ENCODE measurements at places on chromosomes 12 and 14. TPM values are rescaled to one million over a fixed set of nuclear protein-coding genes. Genes with fewer than 3 reads are reported as not detected.

- no peak for DNase-seq
- H3K36me3 ChIP-seq = no peaks in the 10 kb centered on the region
- H3K4me1 ChIP-seq = no peaks in the 10 kb centered on the region
- H3K27ac ChIP-seq = no peak overlapping the region
These were observed 96.9 kb upstream of the FGD4 start for GRCh38 chr12:32302218-32303173.

The KRT71 gene
- total RNA-seq = not detected

- no peak overlapping the region for H3K4me3 ChIP-seq
- peaks cover 2% of the 10 kb centered on the region for H3K4me1 ChIP-seq
- peak; percentile 25 for DNase-seq
- no peak overlapping the region for H3K27ac ChIP-seq
These were observed 15.6 kb downstream of the OTX2 start for GRCh38 chr14:56794557-56795283.

DNA sequence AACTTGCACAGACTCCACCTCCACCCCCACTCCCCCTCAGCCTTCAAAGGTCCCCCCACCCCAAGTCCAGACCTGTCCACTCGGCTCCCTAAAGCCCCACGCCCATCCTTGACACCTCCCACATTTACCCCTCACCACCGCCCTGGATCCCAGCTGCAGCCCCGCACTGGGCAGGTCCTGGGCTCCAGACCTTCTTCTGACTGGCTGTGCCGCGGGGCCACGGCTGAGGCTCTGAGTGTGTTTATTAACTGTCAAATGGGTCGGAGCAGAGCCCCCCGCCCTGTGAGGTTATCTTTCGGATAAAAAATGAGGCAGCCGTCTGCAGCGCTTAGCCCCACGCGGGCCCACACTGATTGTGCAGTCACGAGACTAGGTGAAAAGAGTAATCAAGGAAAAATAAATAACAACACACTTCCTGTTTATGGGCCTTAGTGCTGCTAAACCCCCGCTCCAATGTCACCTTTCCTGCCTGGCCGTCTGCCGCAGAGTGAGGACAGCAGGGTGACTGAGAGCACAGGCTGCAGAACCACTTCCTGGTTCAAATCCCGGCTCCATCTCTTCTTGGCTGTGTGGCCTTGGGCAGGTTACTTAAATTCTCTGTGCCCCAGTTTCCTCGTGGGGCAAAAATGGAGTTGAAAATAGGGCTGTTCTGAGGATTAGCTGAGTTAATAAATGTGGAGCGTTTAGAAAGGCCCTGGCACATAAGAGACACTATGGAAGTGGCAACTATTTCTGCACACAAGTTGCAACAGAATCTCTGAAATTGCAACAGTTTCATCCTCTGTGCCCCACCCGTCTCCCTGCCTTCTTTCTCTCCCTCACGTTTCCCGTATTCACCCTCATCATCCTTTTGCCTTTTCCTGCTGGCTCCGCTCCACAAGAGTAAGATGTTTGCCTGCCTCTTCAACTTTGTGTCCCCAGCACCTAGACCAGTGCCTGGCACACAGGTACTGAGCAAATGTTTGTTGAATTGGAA, 9.4 kb downstream of the SETD1B start:
- H3K4me3 ChIP-seq = peak overlapping the region; percentile 82
- H3K36me3 ChIP-seq = peaks cover 32% of the 10 kb centered on the region
- H3K4me1 ChIP-seq = peaks cover 26% of the 10 kb centered on the region
- no peaks in the 10 kb centered on the region for H3K27me3 ChIP-seq

- no peaks in the 10 kb centered on the region for H3K27me3 ChIP-seq
- DNase-seq = no peak
- H3K4me3 ChIP-seq = no peak overlapping the region
- no peak overlapping the region for H3K27ac ChIP-seq
These were observed 26.9 kb downstream of the WDR89 start for GRCh38 chr14:63614679-63615363.

DNA sequence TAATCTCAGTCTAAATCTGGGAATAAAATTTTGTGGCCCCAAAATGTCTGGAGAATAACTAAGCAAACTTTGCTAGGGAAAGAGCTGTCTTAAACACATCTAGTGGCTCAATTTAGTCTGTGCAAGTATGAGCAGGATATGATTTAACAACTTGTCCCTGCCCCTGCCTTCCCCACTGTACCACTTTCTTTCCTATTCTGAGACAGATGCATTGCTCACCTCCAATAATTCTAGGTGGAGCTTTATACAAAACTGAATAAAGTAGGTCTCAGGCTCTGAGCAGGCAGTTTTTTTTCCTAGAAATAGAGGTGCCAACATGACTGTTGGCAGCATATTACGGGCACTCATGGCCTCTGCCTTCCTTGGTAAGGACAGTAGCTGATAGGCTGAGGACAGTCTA, 412.1 kb downstream of the DAD1 start:
- no peaks in the 10 kb centered on the region for H3K36me3 ChIP-seq
- no peaks in the 10 kb centered on the region for H3K27me3 ChIP-seq
- H3K27ac ChIP-seq = no peak overlapping the region
- no peak for DNase-seq

DNA sequence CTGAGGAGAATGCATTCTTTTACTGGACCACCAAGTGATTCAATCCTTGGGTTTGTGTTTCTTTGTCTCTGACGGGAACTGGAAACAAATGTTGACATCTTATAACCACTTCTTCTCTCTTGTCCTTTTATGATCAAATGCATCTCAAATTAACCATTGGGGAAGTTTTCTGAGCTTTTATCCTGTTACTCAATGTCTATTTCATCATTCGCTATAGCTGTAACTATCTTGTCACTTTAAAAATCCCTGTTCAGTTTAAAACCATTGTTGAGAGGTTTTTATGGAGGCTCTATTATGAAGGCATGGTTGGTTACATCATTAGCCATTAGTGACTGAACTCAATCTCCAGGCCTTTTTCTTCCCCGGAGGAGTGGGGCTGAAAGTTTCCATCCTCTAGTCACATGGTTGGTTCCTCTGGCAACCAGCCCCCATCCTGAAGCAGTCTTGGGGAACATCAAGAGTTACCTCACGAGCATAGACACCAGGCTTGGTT, 2.7 kb upstream of the CLEC6A start:
- no peak overlapping the region for H3K27ac ChIP-seq
- peaks cover 1% of the 10 kb centered on the region for H3K4me1 ChIP-seq
- no peak overlapping the region for H3K4me3 ChIP-seq
- H3K27me3 ChIP-seq = peaks cover 38% of the 10 kb centered on the region
- H3K36me3 ChIP-seq = no peaks in the 10 kb centered on the region
- DNase-seq = no peak

DNA sequence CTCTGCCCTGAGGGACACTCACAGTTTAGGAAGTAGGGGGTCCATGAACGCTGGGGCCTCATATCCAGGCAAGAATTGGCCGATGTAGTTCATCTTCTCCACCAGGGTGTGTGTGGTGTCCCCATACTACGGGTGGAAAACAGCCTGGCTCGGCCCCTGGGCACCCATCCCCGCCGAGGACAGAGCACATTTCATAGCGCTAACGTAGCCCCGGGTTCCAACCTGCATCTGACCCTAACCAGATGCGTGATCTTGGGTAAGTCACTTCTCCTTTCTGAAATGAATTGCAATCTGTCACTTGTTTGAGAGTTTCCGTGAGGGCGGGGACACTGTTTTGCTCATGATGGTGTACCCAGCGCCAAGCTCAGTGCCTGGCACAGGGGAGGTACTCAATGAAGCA, 9.0 kb downstream of the HPD start:
- no peaks in the 10 kb centered on the region for H3K27me3 ChIP-seq
- H3K36me3 ChIP-seq = no peaks in the 10 kb centered on the region
- H3K4me3 ChIP-seq = no peak overlapping the region
- no peak for DNase-seq
- H3K27ac ChIP-seq = no peak overlapping the region
- H3K4me1 ChIP-seq = peaks cover 1% of the 10 kb centered on the region

GRCh38 chr14:49420201-49420600, 166.0 kb downstream of the RPS29 start:
- no peak overlapping the region for H3K4me3 ChIP-seq
- no peaks in the 10 kb centered on the region for H3K36me3 ChIP-seq
- peaks cover 15% of the 10 kb centered on the region for H3K27me3 ChIP-seq
- no peak overlapping the region for H3K27ac ChIP-seq
- no peak for DNase-seq

DNA sequence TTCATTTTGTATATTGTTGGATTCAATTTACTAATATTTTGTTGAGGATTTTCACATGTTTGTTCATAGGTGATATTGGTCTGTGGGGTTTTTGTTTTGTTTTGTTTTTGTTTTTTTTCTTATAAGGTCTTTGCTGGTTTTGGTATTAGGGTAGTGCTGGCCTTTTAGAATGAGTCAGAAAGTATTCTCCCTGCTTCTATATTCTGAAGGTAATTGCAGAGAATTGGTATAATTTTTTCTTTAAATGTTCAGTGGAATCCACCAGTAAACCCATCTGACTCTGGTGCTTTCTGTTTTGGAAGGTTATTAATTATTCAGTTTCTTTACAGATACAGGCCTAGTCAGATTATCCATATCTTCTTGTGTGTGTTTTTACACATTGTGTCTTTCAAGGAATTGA, 8.9 kb downstream of the TOGARAM1 start:
- no peaks in the 10 kb centered on the region for H3K27me3 ChIP-seq
- no peak overlapping the region for H3K4me3 ChIP-seq
- H3K36me3 ChIP-seq = peaks cover 64% of the 10 kb centered on the region
- no peak for DNase-seq
- peaks cover 35% of the 10 kb centered on the region for H3K4me1 ChIP-seq
- no peak overlapping the region for H3K27ac ChIP-seq

- H3K4me3 ChIP-seq = no peak overlapping the region
- no peaks in the 10 kb centered on the region for H3K27me3 ChIP-seq
- H3K4me1 ChIP-seq = no peaks in the 10 kb centered on the region
These were observed 132.2 kb downstream of the ANO4 start for GRCh38 chr12:100926669-100927248.

The DAAM1 gene
- total RNA-seq = 24.9 TPM

The BEGAIN gene
- 2.3 TPM for total RNA-seq

DNA sequence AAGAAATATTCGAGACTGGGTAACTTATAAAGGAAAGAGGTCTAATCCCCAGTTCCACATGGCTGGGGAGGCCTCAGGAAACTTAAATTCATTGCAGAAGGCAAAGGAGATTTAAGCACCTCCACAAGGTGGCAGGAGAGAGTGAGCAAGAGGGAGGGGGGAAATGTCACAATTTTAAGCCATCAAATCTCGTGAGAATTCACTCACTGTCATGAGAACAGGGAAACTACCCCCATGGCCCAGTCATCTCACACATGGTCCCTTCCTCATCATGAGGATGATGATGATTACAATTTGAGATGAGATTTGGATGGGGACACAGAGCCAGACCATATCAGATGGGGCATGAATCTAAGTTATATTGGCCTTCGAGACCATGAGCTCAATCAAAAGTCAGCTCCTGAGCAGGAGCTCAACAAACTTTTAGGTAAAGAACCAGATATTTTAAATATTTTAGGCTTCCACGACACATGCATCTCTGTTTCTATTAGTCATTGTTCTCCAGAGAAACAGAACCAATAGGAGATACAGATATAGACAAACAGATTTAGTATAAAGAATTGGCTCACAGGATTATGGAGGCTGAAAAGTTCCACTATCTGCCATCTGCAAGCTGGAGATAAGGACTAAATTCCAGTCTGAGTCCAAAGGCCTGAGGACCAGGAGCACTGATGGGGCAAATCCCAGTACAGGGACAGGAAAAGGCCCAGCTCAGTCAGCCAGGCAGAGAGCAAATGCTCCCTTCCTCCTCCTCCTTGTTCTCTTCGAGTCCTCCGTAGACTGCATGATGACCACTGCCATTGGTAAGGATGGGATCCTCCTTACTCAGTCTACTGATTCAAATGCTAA, 24.9 kb downstream of the DGLUCY start:
- no peak for DNase-seq
- peak overlapping the region; percentile 35 for H3K27ac ChIP-seq
- peaks cover 40% of the 10 kb centered on the region for H3K36me3 ChIP-seq
- no peak overlapping the region for H3K4me3 ChIP-seq

DNA sequence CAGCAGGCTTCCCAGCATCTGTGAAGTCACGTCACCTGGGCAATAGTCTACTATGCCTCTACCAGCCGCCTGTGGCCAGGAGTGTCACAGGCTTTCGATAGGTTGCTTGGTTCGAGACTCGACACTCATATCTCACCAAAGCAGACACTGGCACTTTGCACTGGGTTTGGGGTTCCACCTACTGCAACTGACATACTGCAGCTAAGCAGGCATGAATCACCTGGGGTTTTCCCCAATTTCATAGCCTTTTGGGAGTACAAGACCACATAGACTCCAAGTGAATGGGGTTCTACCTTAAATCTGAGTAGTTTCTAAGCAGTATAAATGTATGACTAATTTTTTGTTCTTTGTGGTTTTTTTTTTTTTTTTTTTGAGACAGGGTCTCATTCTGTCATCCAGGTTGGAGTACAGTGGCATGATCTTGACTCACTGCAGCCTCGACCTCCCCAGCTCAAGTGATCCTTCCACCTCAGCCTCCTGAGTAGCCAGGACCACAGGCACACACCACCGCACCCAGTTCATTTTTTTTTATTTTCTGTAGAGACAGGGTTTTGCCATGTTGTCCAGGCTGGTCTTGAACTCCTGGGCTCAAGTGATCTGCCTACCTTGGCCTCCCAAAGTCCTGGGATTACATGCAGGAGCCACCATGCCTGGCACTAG, 32.1 kb downstream of the DMAC2L start:
- no peak overlapping the region for H3K4me3 ChIP-seq
- H3K36me3 ChIP-seq = peaks cover 13% of the 10 kb centered on the region
- H3K27ac ChIP-seq = no peak overlapping the region
- no peak for DNase-seq

The RNASE11 gene
- total RNA-seq = not detected

DNA sequence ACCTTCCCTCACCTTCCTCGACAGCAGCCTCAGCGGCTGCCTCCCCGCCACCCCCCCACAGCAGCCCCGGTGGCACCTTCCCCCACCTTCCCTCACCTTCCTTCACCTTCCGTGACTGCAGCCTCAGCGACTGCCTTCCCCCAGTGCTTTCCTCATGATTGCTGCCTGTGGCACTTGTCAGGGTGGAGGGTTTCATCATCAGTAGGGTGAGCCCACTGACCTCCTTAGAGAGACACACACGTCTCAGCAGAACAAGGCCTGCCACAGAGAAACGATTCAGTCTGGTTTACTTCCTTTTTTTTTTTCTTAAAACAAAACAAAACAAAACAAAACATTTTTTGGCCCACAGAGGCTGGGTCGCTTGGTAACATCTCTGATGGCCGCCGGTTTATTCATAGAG, 75.0 kb downstream of the EP400 start:
- H3K27ac ChIP-seq = no peak overlapping the region
- peaks cover 15% of the 10 kb centered on the region for H3K36me3 ChIP-seq
- DNase-seq = no peak
- H3K4me1 ChIP-seq = no peaks in the 10 kb centered on the region

DNA sequence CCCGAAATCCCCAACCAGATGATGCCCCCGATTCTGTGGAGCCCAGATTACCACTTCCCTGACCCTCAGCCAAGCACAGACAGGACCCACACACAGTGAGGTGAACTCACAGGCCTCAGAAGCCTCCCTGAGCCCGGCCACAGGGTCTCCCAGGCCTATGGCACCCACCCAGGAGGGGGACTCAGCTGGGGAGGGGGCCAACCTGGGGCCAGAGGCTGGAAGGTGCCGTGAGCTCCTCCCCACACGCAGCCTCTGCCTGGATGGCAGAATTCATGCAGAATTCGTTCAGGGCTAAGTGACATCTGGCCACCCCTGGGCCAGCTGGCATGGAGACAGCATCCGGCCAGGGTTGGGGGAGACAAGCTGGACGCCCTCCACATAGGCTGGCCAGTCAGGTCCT, 11.8 kb downstream of the TMEM179 start:
- H3K36me3 ChIP-seq = no peaks in the 10 kb centered on the region
- H3K4me1 ChIP-seq = no peaks in the 10 kb centered on the region
- H3K4me3 ChIP-seq = no peak overlapping the region
- no peak for DNase-seq
- H3K27me3 ChIP-seq = no peaks in the 10 kb centered on the region
